ENCODE measurements at places on chromosomes 1 and 21.

DNA sequence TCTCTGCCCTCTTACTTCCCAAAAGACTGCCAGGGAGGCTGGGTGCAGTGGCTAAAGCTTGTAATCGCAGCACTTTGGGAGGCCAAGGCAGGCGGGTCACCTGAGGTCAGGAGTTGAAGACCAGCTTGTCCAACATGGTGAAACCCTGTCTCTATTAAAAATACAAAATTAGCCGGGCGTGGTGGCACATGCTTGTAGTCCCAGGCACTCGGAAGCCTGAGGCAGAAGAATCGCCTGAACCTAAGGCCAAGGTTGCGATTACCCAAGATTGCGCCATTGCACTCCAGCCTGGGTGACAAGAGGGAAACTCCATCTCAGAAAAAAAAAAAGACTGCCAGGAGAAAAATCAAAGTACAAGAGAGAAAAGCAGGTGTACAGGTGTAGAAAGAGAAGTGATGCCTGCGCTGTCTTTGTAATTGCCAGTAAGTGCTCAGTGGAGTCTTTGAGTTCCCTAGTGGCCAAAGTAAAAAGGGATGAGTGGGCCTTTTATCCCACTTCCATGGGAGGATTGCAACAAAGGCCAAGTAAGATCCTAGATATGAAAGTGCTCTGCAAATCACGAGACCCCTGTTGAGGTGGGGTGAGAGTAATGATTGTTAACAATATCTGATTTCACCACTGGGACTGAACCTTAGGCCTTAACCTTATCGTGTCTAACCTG, 94.7 kb upstream of the WNT4 start:
- no peak for DNase-seq

DNA sequence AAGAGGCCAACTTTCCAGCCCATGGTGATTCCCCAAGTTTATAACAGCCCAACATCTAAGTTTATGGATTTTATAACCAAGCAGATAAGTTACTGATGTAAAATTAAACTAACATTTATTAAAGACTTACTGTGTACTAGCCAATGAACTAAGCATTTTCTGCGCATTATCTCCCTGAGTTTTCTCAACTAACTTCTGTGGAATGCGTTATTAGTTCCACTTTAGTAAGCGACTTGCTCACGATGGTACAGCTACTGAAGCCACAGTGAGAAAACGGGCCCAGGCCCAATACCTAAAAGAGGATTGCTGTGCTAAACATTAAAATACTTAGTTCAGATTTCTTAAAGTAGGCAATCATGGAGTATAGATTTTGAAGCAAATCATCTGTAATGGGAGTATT, 61.0 kb downstream of the ZBTB18 start:
- no peak for DNase-seq

GRCh38 chr1:154329152-154329521, 3.8 kb downstream of the ATP8B2 start:
- DNase-seq, result no peak

DNA sequence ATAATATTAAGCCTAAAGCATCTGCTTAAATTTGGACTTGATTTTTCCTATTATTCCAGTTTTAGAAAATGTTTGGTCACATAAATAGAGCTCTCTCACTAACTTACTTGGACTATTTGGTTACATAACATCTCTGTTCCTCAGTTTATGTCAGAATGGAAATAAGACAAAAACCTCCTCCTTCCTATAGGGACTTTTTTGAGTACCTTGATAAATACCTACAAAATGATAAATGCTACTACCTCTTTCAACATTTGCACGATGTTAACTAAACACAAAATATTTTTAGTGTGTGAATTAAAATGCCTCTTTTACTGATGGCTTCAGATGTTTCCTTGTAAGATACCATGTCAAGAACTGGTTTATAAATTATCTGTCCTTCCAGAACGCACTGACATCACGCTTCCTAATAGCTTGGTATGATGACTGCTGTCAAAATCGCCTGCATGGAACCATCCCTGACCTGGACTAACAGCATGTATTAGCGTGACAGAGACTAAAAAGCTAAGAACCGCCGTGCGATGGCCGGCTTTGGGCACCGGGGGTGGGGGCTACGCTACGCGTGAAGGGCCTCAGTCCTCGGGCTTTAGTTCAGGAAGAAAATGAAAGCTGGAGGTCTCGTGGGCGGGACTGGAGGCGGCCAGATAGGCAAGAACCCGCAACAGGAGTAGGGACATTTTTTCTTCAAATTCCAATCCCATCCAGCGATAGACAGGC, 133.2 kb upstream of the BARHL2 start:
- DNase-seq, result no peak

GRCh38 chr1:46405724-46406123, 11.6 kb downstream of the FAAH start:
- no peak for DNase-seq

DNA sequence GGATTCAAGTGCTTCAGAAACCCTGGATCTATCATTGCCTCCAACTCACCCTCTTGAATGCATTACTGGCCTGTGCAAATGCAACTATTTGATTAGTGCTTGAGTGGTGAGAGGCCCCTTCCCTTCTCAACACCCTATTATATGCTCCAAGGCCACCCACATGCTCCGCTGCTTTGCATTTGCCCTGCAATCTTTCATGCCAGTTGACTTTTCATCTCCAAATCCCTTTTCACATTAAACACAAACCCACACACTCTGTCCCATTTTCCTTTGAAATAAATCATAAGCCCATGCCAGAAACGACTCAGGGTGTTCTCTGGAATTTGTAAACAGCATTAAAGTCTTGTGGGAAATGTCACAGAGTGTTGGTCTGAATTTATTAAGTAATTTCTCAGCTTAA, 78.9 kb upstream of the CTTNBP2NL start:
- no peak for DNase-seq

DNA sequence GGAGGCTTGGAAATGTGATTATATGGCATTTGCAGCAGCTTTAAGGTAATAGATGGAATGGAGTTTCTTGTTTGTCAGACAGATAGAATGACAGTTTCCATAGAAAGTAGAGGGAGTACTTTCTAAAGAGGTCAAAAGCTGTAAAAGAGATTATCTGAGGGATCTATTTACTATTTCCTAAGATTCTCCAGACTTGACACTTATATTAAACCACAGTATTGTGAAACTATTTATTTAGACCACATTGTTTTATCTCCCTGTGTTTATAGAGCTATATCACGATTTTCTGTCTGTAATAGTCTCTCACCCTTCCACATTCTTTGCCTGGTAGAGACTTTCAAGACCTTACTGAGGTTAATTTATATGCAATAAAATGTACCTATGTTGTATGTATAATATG, 66.7 kb downstream of the MAN1A2 start:
- no peak for DNase-seq

- no peak for DNase-seq
These were observed 239.6 kb upstream of the FGGY start for GRCh38 chr1:59057211-59057694.

DNA sequence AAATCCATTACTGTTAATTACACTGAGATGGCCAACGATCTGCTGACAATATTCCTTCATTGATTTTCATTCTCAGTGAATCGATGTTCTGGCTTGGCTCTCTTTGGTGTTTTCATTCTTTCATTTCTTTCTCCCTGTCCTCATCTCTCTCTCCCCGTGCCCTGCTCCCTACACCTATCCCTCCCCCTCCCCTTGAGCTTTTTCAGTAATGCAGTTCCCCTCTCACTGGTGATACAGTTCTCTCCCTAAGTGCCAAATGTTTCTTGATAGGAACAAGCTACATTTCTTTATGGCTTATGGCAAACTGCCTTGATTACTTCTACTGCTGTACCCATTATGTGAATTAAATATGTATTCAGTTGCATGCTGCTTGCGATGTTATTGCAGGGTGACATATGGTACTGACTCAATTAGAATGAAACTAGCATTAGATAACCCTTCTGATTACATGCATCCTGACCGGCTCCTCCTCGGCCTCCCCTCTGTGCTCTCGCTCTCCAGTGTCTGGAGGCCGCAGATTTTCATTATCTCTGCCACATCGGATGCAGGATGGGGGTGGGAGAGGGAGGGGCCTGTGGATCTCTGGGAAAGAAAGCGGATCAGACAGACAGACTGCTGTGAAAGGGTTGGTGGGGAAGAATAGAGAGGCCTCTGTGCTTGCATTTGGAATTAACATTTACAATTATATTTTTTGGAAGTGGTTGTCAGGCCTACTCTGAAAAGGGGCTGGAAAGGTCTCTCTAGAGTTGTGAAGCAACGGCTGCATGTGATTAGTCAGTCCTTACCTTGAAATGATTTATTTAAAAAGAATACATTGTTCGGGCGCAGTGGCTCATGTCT, 130.9 kb downstream of the PBX1 start:
- DNase-seq, result no peak

GRCh38 chr1:153962088-153963029, 978 bp downstream of the SLC39A1 start:
- DNase-seq, result no peak

- no peak for DNase-seq
These were observed 501.9 kb upstream of the USP24 start for GRCh38 chr1:55717111-55717510.

- DNase-seq, result no peak
These were observed 84.2 kb downstream of the KIRREL1 start for GRCh38 chr1:158077411-158078256.

GRCh38 chr1:244678697-244679096, 25.8 kb downstream of the DESI2 start:
- DNase-seq, result no peak
